Left renal pelvis (tissue), 4 donors: ENCODE measurements at places on chromosomes 16 and 17.
A peak's percentile ranks its signal among the peaks of the same experiment; 100 is the strongest.

GRCh38 chr16:78106686-78107085, 7.2 kb downstream of the WWOX start:
- DNase-seq, result no peak

DNA sequence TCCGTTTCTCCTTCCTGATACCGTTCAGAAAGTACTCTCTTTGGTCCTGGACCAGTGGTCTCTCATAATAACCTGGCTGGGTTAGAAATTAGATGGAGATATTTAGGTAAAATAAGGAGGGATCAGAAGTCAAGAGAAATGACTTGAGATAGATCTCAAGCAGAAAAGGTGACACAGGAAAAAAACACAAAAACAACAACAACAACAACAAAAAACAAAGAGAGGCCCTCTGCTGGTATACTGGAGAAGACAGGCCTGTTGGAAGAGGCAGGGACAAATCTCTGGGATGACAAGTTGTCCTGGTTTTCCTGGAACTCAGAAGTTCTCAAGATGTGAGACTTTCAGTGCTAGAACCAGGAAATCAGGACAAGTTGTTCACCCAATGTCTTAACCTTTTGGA, 430.5 kb downstream of the SHISA9 start:
- DNase-seq, result no peak

- no peak for DNase-seq
Observed at GRCh38 chr17:82668024-82668630, 19.9 kb upstream of the WDR45B start.

GRCh38 chr16:81745704-81746558, 33.2 kb upstream of the PLCG2 start:
- DNase-seq, result peak; percentile 27

- DNase-seq, result no peak
Observed at GRCh38 chr16:58807276-58807675, 73.2 kb upstream of the GOT2 start.

DNA sequence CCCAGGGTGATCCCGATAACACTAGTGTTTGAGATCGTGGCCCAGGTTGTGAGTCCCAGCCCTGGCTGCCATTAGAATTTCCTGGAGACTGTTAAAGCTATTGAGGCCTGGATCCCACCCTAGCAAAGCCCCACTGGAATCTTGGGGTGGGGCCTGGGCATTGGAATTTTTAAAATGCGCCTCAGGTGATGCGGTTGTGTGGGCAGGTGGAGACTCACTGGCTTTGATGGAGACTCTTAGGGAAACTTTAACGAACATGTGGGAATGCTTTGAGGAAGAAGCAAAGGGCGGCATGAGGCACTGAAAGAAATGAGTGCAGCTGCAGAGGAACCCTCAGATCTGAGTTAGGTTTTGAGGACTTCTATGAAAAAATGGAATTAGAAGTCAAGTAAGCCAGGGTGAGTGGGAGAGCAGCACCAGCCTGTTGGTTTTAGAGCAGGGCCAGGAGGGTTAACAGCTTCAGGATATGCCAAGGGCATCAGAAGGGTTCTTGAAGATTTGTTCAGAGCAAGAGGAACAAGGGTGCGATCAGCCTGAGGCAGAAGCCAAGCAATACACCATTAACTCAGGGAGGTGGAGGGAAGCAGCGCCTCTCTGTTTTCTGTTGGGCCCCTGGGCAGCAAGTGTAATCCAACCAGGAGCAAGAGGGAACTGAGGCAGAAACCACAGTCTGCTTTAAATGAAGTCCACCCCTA, 42.5 kb downstream of the KSR1 start:
- no peak for DNase-seq

DNA sequence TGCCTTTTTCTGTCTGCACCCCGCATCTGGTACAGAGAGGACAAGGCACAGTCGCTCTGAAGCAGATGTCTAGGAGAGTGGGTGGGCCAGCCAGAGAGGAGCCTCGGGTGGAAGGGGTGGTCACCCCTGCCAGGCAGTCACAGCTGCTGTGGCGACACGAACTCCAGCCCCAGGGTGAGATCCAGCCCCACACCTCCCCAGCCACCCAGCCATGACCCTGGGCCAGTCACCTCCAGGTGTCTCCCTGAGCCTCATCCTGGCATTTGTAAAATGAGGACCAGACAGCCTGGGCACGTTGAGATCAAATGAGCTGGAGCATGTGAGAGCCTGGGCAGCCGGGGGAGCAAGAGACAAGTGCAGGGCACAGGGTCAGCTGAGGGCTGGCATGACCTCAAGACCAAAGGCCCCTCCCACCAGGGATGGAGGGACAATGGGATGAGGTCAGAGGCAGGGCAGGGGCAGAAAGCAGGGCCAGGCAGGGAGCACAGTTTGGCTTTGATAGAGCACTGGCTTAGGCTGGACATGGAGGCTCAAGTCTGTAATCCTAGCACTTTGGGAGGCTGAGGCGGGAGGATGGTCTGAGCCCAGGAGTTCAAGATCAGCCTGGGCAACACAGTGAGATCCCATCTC, 7.7 kb downstream of the ADAM11 start:
- no peak for DNase-seq

DNA sequence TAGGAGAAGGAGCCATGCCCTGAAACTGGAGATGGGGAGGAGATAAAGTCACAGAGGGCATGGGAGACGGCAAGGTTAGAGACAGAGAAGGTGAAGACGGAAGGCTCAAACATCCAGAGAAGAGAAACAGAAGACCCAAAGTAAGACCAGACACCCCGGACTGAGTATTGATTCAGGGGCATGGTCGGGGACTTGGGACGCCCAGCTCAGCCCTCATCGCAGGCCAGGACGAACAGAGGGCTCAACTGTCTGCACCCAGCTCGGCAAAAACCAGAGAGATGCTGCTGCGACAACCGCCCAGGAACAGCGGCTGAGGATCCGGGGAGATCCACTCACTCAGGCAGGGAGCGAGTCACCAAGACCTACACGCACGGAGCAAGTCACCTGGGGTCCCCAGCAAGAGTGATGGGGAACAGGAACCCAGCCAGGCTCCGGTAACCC, 999 bp downstream of the XYLT1 start:
- DNase-seq, result no peak

DNA sequence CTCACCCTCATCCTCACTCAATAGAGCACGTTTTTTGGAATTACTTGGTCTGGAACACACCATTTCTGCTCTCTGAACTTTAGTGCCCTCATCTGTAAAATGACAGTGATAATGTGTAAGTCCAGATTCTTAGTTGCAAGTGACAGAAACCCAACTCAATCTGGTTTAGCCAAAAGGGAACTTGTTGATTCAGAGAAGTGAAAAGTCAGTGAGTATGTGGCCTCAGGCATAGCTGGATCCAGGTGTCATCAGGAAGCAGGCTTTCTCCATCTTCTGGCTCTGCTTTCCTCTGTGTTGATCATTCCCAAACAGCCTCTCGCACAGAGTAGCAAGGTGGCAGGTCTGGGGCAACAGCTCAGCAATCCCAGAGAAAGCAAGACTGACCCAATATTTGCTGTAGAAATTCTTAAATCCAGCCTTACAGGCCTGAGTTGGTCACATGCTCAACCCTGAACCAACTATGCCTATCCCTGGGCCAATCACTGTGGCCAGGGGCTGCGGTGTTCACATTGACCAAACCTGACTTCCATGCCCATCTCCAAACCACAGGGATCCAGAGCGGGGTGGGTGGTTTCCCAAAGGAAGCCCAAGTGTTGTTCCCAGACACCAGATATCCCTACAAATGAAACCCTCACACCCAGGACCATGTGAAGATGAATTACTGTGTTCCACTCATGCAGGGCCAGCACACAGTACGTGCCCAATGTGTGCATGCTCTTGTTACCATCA, 23.3 kb upstream of the ALKBH5 start:
- DNase-seq, result no peak

DNA sequence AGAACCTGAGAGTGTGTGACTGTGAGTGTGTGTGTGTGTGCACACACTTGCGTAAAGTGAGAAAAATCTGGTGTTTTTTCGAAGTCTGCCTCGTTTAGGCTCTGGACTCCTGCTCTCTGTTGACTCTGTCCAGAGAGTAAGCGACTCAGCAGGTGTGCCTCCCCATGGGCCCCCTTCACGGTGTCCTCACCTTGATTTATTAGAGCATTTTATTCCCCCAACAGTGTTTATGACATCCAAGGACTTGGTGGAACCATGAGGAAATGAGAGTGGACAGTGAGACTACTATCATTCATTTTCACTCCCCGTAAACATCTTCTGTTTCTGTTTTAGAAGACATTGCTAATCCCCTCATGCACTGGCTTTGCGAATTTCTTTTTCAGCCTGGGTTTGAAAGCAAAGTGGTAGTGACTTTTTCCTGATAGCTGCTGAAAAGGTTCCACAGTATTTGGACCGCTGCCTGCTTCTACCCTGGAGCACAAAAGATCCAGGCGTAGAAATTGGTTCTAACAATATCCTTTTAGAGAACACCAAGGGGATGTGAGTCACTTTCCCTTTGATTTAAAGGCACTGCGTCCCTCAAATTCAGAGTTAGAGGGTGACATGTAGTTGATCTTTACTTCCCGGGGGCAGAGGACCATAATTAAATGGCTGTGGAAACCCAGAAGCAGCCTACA, 218.2 kb downstream of the WWOX start:
- DNase-seq, result no peak

DNA sequence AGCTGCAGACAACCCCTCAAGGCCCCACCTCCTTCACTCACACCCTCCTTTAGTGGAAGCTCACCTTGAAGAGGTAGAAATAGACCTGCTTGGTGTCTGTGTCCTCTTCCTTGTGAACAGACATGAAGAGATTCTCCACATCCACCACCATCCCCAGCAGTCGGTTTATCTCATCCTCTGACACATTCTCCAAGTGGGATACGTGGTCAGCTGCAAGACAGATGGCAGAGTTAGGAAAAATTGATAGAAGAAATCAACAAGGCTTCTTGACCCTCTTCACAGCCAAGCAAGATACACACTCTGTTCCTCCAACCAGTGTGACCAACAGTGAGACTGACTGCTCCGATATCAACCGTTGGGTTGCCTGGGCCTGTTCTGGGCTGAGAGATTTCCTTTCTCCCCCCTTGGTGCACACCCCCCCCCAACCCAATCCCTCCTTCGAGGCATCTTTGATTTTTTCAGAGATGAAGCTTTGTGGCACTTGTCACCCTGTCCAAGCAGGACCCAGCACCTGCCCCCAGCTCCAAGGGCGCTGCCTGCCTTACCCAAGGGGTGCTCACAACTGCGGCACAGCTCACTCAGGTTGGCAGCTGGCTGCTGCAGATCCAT, 902 bp downstream of the KAT2A start:
- DNase-seq, result no peak

DNA sequence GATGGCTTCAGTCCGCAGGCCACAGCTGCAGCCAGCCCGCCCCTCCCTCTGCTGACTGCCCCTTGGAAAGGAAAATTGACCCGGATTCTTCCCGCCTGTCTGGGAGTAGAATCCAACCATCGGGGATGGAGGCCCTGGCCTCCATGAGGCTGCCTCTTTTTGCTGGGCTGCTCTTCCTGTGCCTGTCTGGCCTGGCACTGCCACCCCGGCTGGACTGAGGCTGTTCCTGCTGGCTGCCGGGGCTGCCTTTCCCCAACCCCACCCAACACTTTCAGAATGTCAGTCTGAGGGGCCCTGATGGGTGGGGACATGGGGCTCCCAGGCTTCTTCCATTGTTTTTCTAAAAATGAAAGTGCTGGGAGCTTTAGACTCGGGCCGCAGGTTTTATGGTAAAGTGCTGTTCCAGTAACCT, 7.3 kb downstream of the BAHCC1 start:
- DNase-seq, result no peak
